NCI-H1930 (cell line): ENCODE measurements at places on chromosomes 3 and 15.

DNA sequence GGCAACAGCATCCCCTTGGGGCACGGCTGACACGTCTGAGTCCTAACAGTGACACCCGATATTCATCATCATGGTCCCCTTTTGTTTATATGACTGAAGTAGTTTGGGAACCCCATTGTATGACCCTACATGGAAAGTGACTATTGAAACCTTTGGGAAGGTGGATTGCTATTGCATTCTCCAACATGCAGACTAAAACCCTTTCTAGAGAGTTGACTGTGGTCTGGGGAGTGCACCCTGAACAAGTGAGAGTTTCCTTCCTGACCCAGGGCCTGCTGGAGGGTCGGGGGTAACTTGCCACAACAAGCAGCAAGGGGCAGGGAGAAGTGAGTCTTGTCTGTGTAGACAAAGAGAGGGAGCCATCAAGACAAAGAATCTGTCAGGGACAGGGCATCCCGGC lies 54.4 kb downstream of the ISG20 start:
- DNase-seq, result no peak

GRCh38 chr3:20073683-20074082 lies 33.4 kb downstream of the KAT2B start:
- no peak for DNase-seq

DNA sequence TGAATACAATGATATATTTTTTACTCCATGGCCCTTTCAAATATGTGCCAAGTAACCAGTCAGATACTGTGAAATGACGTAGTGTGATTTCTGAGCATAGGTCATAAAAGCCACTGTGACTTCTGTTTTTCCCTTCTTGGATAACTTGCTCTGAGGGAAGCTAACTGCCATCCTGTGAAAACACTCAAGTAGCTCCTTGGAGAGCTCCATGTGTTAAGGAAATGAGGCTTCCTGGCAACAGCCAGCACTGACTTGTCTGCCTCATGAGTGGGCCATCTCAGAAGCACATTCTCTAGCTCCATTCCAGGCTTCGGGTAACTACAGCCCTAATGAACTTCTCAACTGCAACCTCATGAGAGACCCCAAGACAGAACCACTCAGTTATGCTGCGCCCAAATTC lies 9.5 kb upstream of the CCDC80 start:
- no peak for DNase-seq

DNA sequence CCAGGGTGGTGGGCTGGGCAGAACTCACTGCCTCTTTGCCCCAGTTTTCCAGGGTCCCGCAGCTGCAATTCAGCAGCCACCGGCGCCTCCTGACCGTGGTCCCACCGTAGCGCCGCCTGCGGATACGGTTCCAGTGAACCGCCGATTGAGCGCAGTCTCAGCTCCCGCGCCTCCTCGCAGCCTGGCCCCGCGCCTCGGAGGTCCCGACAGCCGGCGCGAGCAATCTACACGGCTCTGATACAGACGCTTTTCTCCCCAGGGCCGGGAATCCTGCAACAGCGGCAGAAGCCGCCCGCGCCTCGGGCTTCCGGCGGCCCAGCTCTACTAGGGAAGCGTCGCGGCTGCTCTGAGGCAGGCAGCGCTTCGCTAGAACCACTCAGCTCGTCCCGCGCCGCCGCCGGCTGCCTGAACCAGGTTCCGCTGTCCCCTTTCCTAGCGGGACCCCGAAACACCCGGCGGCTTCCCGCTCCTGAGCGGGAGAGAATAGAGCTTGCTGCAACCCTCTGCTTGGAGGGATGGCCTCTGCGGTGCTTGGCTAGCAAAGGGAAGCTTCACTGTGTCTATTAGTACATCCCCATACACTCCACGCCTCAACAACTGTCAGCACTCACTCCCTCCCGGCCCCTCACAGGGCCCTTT lies 3.1 kb downstream of the FOXL2NB start:
- no peak for DNase-seq

DNA sequence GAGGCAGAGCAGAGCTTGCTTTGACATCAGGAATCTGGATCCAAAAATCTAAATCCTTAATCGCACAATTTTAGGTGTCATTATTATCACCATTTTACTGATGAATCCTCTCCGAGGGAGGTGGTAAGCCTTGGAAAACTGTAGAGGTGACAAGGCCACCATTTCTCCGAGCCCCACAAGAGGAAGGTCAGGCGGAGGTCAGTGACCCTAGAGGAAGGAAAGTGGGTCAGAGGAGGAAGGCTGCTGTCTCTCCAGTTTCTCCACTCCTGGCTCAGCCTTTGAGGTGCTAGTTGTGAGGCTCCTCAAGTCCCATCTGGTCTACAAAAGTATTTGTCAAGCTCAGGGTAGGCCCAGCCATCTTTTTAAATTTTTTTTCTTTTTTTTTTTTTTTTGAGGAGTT lies 3.2 kb downstream of the DVL3 start:
- DNase-seq, result no peak

DNA sequence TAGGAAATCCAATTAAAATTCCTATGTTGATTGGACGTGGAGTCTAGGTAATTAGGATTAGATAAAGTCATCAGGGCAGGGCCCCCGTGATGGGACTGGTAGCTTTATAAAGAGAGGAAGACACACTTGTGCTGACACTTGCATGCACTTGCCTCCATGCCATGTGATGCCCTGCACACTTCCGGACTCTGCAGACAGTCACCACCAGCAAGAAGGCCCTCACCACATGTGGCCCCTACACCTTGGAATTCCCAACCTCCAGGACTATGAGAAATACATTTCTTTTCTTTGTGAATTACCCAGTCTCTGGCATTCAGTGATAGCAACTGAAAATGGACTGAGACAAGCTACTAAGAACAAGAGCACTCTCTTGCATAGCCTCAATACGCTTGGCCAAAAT lies 90.6 kb downstream of the CRYGS start:
- DNase-seq, result no peak

GRCh38 chr15:92123962-92124656 lies 269.6 kb upstream of the ST8SIA2 start:
- DNase-seq, result no peak

DNA sequence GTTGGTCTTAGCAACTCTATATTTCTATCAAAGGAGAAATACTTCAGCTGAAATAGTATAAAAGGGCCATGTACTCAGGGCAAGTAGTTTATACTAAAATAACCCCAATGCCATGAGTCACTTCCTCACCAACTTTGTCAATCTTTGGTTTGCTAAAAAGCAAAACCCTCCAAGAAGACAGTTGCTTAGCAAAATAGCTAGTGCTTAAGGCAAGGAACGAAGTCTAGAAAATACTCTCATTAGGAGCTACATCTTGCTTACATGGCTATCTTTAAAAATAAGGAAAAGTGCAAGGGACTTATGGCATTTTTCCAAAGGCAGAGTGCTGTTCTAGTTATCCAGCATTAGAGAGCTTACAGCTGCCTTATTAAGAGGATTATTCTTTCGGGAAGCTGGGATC lies 28.4 kb downstream of the P3H2 start:
- DNase-seq, result no peak

- no peak for DNase-seq
These were observed 13.5 kb downstream of the SPTBN5 start for GRCh38 chr15:41880156-41880877.

- no peak for DNase-seq
These were observed 7.5 kb downstream of the CSTA start for GRCh38 chr3:122332551-122332950.

- no peak for DNase-seq
These were observed 149.2 kb upstream of the SLC24A5 start for GRCh38 chr15:47971637-47972036.

- no peak for DNase-seq
These were observed 42.3 kb downstream of the NEK10 start for GRCh38 chr3:27326629-27327545.

- no peak for DNase-seq
These were observed 9.1 kb upstream of the REC114 start for GRCh38 chr15:73433873-73434272.

GRCh38 chr15:59111251-59111650 lies 6.3 kb downstream of the CCNB2 start:
- no peak for DNase-seq

DNA sequence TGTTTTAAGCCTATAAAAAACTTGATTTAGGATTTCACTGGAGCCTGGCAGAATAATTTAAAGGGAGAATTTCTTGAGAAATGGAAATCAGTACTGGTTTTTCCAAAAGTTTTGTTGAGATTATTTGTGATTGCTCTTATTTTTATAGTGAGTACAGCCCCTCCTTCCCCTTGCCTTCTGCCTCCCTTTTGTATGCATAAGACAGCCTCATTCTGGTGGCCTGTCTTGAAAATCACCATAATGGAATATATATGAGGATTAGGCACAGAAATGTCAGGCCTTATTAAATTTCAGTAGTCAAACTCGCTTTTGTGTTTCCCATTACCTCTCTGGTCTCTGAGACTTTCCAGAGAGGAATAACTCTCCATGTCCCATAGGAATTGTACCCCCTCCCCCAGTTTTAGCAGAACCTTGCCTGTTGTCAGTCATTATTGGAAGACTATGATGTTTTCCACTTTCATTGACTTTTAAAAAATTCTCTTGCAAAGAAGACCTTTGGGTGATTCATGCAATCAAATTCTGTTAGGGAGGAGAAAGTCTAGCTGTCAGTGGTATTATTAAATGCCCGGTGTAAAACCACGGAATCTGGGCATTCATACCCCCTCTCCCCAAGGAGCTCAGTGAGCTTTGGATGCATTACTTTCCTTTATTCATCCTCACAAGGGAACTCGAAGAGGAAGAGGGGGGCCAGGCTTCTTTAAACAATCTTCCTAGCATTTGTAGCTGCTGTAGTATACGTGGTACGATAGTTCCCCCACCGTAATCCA lies 171.6 kb upstream of the TSC22D2 start:
- no peak for DNase-seq

- DNase-seq, result no peak
These were observed 270.0 kb downstream of the NAALADL2 start for GRCh38 chr3:175129126-175129525.

DNA sequence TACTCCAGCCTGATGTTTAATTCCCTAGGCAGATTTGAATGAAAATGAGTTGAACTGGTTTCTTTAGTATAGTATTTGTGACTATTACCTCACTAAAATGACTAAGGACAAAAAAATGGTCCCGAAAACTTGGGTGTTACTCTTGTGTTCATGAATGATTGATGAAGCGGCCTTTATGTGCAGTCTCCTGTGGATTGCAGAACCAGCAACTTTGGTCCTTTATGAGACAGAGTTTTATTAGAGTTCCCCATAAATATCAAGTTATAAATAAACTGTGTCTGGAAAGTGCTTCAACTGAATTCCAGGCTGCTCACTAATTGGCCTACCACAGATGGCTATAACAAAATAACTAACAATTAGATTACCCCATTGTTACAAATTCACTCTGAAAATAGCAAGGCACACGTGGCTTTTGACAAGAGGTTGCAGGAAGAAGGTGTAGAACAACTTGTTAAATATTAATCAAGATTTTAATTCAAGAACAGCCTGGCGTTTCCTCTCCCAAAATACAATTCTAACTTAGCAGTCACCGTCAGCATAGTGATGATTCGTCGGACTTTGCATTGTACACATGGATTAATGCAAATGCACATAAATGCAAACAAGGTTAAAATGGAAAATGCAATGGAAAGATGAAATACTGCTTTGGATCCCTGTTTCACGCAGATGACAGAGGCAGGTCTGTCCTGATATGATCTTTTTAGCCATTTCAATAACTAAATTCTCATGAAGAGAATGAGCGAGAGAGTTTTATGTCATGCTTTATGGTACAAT lies 567.3 kb upstream of the ZNF717 start:
- DNase-seq, result no peak

DNA sequence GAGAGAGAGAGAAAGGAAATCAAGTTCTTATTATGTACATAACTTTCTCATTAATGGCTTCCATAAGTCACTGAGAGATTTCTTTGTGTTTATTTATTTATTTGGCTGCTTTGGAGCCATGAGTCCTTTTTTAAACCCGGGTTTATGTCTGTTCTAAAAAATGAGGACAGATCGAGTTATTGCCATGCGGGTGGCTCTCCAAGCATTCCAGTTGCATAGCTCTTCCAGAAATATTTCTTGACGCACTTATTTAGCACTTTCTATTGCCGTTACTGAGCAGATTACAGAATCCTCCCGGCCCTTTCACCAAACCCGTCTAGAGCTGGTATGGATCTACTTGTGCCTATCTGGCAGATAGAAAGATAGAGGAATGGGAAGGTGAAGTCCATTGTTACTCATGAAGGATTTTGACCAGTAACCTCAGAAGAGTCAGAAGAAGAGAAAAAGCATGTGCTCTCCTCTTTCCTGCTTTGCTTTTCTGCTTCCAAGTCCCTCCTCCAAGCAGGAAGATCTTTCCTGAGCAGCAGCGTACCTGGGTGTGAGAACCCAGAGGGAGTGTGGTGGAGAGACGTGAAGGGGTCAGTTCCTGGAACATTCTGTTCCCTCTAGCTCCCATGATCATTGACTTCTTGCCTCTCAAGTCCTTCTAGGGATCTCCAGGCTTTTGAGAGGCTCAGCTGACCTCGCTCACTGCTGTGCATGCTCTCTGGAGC lies 112.8 kb downstream of the LPP start:
- DNase-seq, result no peak

GRCh38 chr15:58457466-58457965 lies 25.7 kb downstream of the LIPC start:
- no peak for DNase-seq
